Stimulated activated CD4-positive, alpha-beta T cell treated with anti-CD3 and anti-CD28 coated beads, Interleukin-2, amount 100 ng/mL, for 24 hours (primary cell): ENCODE measurements at places on chromosomes 11 and 22.

- DNase-seq, result no peak
Observed at GRCh38 chr11:83864412-83865057, 578.4 kb upstream of the CCDC90B start.

GRCh38 chr11:112583261-112583893 lies 322.7 kb upstream of the PLET1 start:
- no peak for DNase-seq

DNA sequence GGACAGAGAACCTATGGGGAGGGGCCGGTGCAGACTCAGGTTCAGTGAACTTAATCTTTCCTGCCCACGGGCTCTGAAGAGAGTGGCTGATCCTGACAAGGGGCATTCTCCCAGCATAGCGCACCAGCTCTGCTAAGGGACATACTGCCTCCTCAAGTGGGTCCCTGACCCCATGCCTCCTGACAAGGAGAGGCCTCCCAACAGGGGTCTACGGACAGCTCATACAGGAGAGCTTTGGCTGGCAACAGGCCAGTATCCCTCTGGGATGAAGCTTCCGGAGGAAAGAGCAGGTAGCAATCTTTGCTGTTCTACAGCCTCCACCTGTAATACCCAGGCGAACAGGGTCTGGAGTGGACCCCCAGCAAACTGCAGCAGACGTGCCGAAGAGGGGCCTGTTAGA lies 394.0 kb downstream of the LRRC4C start:
- no peak for DNase-seq

GRCh38 chr11:122434786-122435185 lies 220.7 kb upstream of the UBASH3B start:
- no peak for DNase-seq

DNA sequence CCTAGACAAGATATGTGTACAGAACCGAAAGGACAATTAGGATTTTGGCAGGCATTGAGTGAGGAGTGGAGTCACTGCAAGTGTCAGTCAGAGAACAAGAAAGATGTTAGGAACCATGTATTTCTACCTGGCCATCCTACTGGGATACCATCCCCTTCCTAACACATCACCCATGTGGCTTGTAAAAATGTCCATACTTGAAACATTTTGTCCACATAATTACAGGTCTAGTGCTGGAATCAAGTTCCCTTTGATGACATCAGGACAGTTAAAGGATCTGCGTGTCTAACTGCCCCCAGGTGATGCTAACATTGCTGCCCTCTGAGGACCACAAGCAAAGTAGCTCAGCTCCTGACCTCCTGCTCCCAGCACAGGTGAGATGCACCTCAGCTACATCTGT lies 31.9 kb upstream of the GGTLC2 start:
- DNase-seq, result no peak

GRCh38 chr11:12494699-12495098 lies 117.3 kb downstream of the PARVA start:
- DNase-seq, result no peak

GRCh38 chr11:92765965-92766371 lies 203.5 kb upstream of the MTNR1B start:
- DNase-seq, result no peak

DNA sequence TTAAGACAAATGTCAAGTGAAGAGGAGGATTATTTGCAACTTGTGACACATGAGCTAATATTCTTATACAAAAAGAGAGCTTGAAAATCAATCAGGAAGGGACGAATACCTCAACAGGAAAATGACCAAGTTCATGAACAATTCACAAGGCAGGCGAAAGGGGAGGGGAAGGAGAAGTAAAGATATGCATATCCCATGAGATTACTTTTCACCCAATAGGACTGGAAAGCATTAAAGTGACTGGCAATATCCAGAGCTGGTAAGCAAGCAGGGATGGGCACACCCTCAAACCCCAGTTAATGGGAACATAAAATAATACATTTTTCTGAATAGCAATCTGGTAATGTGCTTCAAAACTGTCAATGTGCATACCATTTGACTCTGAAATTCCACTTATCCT lies 129.5 kb downstream of the SLC1A2 start:
- DNase-seq, result no peak
